ENCODE measurements at places on chromosomes 2 and 18.

GRCh38 chr2:216742411-216742810, 47.1 kb upstream of the IGFBP5 start:
- no peak for DNase-seq

GRCh38 chr2:241248897-241249296, 60.4 kb downstream of the ANO7 start:
- DNase-seq: no peak

GRCh38 chr2:3376821-3377220, 797 bp downstream of the EIPR1 start:
- no peak for DNase-seq

DNA sequence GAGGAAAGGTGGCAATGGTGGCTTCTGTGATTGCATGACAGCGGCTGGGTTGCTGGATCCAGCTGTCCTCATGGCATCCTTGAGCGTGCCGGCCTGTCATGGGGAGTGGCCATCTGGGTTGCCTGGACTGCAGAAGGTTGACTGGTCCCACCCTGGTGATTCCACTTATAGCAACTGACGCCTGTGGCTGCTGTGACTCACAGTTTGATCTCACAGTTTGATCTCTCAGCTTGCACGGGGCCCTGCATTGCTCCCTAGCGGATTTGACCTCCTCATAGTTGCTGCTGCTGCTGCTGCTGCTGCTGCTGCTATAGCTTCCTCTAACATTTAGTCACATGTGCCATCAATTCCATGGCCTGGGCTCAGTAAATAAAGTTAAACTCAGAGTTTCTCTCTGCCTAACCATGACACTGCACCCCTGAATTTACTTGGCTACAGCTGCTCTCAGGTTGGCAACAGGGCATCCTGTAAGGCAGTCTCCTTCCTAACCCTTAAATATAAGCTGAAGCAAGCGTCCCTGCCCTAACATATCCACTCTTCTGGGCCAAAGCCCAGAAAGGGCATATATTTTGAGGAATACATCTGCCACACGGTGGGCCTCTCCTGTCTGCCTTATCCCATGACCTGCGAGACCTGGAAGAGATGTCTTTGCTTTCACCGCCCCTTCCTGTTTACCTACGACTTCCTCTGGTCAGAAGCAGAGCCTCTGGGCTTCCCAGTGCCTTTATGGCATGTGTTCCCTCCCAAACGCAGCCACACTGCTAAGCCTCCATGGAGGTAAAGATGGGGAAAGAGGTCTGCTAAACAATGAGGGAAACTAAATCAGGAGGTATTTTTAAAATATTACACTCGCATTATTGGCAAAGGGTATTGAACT, 37.8 kb upstream of the CCDC150 start:
- DNase-seq: no peak

DNA sequence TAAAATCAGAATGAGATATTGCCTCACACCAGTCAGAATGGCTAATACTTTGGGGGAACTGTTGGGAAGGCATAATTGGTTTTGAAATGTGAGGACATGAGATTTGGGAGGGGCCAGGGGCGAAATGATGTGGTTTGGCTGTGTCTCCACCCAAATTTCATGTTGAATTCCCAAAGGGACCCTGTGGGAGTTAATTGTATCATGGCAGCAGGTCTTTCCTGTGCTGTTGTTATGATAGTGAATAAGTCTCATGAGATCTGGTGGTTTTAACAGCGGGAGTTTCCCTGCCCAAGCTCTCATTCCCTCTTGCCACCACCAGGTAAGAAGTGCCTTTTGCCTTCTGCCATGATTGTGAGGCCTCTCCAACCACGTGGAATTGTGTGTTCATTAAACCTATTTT, 59.6 kb downstream of the CSRNP3 start:
- no peak for DNase-seq

- no peak for DNase-seq
Observed at GRCh38 chr2:174951745-174952144, 53.4 kb downstream of the CHN1 start.

DNA sequence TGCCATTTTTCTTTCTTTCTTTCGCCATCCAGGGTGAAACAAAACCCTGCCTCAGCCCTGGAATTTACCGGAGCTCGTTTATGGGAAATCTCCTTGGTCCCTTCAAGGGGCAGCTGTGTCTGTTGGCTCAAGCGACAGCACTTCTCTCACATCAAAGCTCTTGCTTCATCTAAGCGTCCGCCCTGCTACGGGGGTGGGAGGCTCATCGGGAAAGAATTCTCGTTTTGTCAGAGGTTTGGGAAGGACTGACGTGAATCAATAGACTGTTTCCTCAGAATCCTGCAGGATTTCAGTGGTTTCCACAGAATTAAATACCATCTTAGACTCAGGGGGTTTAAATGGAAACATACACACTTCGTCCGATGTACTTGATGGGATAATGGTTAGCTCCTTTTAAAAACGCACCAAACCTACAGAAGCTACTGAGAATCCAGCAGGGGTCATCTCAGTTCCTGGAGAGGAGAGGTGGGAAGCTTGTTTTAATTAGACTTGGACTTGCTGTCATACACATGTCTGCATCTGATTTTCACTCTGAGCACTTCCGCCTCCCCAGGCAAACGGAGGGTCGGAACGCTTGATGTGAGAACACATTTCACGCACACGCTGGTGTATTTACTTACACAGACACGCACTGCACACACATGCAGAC, 91.6 kb downstream of the ASB1 start:
- DNase-seq: no peak

DNA sequence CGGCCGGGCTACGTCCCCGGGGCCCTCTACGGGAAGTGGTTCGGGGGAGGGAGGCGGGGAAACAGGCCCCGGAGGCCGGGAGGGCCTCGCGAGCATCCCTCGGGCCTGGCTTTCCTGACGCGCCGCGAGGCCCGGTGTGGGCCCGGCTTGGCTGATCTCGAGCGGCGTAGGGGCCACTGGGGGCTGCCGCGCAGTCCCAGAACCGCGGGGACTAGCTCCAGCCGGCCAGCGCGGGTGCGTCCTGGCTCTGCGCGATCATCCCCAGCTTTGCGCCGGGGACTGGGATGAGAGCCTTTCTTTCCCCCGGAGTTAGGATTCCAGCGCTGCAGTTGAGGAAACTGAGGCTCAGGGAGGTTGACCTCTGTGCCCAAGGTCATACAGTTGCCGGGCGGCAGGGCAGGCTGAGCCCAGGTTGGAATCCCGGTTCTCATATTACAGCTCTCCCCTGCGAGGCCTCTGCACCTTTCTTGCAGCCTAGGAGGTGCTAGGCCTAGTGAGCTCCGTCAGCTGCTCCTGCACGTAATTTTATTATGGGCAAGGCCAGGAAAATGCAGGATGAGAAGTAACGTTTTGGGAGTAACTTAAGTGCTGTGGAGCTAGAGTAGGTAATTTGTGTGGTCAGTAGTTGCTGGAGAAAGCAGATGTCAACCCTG, 501 bp downstream of the LPIN1 start:
- no peak for DNase-seq

- no peak for DNase-seq
Observed at GRCh38 chr18:68221111-68221724, 493.7 kb downstream of the TMX3 start.

DNA sequence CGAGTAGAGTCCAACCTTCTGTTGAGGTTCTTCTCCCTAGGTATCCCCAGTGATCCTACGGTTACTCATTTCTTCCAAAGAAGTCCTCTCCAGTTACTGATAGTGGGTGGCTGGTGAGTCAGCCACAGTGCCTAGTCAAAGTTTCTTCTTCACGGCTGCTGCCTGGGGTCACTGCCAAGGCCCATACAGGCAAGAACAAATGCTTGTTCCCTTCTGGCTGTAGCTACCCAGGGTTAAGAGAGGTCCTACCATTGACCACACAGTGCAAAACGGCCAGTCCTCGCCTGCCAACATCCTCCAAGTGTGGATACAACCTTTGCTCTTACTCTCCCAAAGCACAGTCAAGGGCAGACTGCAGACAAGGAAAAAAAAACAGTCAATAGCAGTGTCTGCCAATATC, 2.9 kb upstream of the PTPN4 start:
- DNase-seq: peak; percentile 19

GRCh38 chr2:8009010-8009597, 672.8 kb upstream of the ID2 start:
- no peak for DNase-seq

DNA sequence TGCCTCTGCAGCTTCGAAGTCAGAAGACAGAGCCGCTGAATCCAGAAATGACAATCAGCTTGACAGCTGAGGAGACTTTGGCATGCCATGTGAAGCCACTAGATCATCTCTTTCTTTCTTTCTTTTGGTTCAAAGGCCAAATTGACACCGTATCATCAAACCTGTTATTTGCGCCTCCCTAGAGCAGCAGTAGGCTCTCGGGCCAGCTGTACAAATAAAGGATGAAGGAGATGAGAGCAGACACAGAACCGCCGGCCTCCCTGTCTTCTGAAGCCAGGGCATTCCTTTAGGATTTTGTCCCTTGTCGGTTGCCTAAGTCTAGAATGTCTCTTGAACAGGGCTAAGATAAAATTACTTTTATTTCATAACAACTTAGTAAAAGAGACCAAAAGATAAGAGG, 36.8 kb downstream of the COL4A4 start:
- no peak for DNase-seq

DNA sequence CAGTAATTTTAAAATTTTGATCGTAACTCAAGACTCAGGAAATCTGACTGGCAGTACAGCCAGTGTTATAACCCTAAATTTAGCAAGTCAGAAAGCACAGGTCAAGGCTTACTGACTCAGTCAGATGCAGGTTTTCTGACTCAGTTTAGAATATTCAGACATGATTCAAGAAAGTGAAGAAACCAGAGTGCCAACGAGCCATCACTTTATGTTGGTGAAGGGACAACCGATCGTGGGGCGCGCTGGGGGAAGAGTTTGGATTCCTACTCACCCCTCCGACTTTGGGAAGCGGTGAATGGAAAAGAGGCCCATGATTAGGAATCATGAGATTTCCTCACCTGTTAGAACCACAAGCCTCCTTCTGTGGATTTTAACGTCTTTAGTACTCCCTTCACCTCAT, 998 bp downstream of the RNF149 start:
- DNase-seq: no peak

GRCh38 chr2:103991591-103991990, 862.3 kb upstream of the POU3F3 start:
- DNase-seq: no peak

DNA sequence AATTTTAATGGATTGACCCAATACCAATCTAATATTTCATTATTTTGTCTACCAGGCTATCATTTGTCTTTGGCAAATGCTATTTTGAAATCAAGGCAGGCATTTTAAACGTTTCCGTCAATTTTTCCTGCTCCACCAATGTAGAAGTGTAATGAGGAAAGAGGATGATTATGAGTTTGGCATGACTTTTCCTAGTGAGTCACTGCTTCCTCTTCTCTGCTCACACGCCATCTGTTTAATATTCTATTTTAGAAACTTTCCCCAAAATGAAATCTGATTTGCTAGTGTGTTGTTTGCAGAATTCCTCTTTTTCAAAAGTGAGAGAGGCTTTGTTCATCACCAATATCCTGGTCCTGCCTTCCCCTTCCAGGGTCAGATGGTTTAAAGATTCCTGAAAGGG, 42.5 kb upstream of the PID1 start:
- no peak for DNase-seq

- no peak for DNase-seq
Observed at GRCh38 chr2:208529796-208530195, 123.2 kb downstream of the PTH2R start.

- DNase-seq: no peak
Observed at GRCh38 chr2:2850218-2850755, 519.2 kb upstream of the MYT1L start.

GRCh38 chr2:238883421-238883901, 35.6 kb downstream of the TWIST2 start:
- DNase-seq: no peak

DNA sequence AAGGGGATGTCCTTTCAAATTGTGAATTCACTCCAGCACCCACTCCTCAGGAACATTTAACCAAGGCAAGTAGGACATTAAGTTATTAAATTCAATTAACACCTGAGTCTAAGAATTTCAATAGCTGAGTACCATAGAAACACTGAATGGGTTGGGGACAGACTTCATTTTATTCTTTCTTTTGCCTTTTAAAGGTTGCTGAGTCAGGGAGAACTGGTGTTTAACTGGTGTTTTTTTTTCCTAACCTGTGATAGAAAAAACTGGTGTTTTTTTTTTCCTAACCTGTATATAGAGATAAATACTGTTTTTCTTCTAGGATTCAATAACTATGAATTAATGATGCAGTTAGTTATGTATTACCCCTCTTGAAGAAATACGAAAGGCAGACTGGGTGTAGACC, 38.9 kb downstream of the TTC27 start:
- DNase-seq: no peak

GRCh38 chr2:88590998-88591613, 36.2 kb downstream of the EIF2AK3 start:
- peak; percentile 42 for DNase-seq

- DNase-seq: peak; percentile 77
Observed at GRCh38 chr2:112749755-112750559, 14.5 kb downstream of the CKAP2L start.

Data from activated T-cell treated with anti-CD3 and anti-CD28 coated beads for 4 hours (primary cell).